ENCODE measurements at places on chromosomes 2 and 18.

DNA sequence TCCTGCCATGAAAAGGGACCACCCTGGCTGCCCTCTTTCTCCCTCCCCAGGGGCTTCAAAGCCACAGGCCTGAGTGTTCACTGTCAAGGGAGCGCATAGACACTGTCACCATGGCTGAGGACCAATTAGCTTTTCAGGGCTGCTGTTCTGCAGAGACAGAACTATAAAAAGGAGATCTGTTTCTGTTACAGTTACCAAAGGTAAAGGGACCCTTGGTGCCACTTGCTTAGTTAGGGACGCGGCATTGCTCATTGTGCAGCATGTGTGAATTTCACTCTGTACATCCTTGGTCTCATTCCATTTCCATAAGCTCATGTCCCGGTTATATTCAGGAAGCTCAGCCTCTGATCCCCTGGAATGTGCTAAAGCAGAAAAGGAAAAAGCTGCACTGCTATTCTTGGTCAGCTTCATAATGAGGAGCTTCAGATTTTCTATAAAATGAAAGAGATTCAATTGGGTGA, 55.5 kb upstream of the RNF152 start:
- no peak for DNase-seq

- no peak for DNase-seq
Measured at GRCh38 chr2:152222975-152223637, 47.5 kb upstream of the STAM2 start.

DNA sequence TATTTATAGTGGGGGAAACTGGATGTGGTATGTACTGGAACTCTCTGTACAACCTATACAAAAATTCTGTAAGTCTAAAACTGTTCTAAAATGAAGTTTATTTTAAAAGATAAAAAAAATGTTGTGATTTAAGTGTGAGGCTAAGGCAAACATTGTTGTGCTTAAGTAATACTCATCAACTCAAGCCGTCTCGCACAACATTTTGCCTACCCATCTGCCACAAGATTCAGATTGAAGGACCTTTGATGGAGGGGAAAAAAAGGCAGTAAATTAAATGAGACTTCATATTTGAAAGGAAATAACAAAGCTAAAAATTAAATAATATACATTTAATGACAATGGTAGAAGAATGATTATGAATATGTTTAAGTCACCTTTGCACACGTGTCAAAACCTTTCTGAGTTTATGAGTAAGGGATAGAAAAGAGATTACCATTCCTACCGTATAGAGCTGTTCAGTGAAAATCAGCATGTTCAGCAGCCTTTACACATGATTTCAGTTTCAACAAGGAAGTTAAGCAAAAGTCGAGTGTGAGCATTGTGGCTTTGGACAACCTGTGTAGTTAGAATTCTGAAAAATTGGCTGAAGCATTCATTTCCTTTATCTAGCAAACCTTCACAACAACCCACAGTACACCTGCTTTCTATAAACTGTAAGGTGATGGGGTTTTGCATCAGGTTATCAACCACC, 499.3 kb downstream of the IRS1 start:
- DNase-seq: no peak

- no peak for DNase-seq
Measured at GRCh38 chr2:192087398-192087958, 107.3 kb downstream of the TMEFF2 start.

DNA sequence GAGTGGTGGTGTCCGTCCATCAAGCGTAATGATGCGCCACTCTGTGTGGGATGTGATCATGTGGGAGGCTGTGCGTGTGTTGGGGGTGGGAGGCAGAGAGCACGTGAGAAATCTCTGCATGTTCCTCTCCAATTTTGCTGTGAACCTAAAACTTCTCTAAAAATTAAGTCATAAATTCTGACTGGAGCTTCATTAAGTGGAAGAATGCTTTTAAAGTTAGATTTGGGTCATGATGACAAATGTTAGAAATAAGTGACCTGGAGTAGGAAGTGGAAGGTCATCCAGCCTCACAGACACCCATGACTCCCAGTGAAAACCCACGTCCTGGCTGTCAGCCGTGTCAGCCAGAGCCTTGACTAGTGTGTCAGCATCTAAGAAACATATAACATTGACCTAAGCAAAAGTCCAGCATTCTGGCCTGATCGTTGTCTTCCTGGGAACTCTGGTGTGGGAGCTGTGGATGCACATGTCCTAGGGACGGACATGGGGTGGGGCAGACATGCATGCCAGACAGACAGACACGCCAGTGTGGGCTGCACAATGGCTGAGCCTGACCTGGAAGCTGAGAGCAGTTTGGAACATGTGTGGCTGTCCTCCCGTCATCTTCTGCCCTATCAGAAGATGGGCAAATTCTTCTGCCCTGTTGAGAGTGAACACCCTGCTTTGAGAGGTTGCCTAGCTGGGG, 245.6 kb downstream of the FAM210A start:
- DNase-seq: no peak

DNA sequence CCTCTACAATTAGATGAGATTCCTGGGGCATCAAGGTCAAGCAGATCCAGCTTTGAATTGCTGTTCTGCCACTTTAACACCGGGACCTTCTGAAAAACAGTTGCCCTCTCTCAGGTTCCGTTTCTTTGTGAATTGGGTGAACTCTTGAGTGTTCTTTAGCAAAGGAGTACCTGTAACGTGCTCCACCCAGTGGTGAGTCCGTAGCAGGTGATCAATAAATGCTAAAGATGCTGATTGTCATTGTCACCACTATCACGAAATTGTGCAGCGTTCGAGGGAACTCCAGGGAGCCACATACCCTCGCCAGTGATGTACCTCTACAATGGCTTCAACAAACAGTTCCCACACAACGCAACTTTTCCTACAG, 81.9 kb downstream of the TCF7L1 start:
- DNase-seq: no peak

GRCh38 chr2:229914171-229914570, 7.6 kb downstream of the TRIP12 start:
- no peak for DNase-seq

DNA sequence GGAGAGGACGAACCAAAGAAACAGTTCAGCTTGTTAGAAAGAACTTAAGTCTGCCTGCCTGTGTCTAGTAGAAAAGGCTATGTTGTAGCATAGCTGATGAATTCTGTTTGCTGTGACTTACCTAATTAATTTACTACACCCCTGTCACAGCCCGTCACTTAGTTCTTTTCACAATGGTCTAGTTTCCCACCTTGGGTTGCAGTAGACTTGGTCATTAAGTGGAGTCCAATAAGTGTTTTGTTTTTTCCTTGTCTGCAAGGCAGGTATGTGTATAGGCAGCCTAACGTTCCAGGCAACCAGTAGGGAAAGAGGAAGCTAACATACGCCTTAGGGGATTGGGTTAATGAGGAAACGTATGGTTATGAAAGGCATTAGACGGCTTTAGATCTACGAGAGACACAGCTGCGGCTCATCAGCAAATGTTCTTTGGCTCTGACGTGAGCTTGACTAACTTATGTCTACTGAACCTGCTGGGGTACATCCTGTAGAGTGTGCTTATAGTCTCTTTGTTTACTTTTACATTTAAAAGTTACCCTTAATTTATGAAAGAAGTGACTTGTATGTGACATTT, 180.1 kb downstream of the PRPF40A start:
- peak; percentile 8 for DNase-seq

DNA sequence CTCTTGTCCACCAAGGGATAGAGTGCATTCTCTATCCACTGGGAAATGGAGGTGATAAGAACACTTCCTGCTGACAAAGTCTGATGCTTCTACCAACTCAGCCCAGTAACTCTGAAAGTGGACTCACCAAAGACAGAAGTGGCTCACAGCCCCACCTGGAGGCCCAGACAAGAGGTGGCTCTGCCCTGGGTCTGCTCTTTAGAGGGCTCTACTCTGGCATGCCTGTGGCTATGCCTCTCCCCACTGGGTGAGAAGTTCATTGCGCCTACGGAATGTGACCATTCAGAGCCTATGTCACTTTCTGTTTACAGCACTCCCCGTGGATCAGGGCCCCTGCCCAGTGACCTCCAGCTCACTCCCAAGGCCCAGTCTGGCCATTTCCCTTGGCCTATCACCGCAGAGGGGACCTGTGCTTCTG, 13.5 kb upstream of the XDH start:
- DNase-seq: no peak

DNA sequence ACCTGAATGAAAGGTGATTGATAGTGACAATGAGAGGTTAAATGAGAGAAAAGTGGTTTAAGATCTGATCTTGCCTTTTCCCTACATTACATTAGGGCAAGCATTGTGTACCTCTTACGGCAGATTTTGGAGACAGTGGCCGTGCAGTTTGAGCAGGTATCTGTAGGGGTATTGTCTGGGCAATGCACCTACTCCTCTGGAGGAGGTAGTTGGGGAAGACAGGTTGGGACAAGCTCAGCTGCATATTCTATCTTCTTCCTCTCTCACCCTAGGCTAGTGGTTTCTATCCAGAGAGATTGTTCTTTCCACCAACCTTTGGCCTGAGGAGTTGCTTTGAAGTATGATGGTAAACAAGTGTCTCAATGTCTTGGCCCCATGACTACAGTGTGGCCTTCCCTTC, 323.2 kb downstream of the CYP26B1 start:
- DNase-seq: no peak

Measured in CD4-positive, alpha-beta T cell (primary cell).